ENCODE measurements at places on chromosomes 1 and 21.
A peak's percentile ranks its signal among the peaks of the same experiment; 100 is the strongest.

DNA sequence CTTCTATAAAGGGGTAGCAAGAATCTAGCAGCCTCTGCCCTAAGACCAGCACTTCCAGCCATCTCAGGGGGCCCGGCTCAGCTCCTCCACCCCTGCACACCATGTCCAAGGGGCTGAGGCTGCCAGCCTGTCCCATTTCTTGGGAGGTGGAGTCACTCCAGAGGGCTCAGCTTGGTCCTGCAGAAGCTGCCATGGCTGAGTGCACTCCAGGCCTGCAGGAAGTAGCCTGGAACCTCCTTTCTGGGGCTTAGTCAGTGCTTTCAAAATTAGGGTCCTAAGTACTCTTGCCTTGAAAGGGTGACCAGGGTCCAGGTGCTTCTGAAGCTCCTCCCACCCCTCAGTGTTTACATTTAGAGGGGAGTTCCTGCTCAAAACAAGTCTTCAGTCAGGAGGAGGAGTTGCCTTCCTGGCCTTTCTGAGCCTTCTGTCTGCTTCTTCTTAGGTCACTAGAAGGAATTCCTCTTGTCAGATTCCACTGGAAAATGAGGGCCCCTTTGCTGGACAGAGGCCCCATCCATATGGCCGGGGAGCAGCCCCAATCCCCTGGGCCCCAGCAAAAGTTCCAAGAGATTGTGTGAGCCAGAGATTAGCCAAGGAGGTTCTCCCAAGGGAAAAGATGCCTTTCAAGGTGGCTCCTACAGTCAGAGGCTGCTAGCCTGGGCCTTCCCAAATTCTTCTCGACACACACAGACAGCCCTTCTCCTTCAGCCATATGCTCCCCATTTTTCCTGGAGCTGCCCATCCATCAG is 128.1 kb upstream of the VAMP3 start:
- DNase-seq = no peak

GRCh38 chr1:230327892-230328284 is 98.2 kb downstream of the PGBD5 start:
- DNase-seq = peak; percentile 3

DNA sequence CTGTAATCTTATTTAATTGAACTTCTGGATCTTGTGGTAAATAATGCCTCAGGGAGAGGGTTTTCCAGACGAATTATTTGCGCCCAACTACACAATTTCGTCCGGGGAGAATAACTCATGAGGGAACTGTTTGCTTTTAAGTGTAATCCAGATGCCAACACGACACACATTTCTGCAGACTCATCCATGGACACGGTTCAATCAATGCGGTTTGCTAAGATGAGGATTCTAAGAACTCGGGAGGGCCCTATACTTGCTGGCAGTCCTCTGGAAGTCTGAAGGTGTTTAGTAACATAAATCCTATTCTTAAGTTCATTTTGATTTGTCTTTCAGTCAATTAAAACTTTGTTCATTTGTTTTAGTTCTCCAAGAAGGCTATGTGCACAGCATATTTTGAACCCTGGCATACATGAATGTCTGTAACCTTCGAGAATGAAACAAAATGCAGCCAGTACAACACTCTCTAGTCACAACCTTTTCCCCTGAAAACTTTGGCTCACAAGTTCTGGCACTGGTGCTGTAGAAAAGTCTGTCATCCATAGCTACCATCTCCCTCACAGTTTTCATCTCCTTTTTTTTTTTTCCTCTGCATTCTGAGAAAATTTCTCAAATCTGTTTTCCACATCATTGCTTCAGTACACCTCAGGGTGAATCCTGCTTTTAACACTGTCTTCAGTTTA is 38.8 kb downstream of the DIPK1A start:
- DNase-seq = no peak

DNA sequence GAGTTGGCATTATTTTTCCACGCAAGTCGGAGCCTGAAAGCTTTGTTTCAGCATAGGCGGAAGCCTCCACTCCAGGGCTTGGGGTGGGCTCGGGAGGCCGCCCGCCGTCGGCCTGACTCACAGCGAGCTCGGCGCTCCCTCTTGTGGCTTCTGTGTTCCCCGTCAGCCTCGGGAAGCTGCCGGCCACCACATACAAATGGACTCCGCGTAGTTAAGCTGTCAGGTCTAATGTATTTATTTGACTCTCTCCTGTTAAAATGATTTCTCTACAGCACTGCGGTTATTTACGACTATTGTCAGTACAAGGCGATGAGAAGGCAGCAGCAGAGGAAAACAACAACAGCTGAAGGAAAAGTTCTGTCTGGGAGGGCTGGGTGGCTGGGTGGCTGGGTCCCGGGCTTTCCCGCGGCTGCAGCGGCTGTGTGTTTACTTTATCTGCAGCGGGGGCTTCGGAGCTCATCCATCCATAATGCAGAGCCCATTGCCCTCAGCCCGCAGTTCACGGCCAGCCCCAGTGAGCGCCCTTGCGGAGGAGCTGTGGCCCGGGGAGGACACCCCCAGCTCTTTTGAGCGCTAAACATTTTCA is 375.7 kb upstream of the CAMK1G start:
- DNase-seq = no peak

DNA sequence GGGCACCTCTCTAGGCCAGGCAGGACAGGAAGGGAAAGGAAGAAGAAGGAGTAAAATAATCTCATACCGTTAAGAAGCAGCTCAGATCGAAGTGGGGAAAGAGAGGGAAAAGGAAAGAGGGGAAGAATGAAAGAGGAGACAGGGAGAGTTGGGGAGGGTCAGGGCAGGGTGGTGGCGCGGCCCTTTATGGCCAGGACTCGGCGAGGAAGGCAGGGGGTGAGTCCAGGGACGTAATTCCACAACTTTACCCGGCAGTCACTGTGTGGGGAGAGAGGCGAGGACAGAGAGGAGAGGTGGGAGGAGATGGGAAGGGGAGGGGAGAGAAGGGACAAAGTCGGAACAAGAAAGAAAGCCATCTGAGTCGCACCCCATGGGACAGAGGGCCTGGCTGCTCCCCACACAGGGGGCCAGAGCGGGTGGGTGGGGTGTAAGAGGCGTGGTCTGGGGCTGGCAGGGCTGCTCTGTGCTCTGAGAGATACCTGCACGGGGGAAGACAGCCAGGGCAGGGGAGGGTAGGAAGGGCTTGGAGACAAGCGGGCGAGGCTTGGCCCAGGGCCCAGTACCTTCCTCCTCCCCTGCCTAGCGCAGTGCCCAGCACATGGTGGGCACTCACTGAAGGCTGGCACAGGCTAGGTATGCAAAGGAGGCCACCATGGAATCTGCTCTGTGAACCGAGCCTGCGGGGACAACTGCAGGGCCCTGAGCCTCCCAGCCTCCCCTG is 49.4 kb downstream of the KIF21B start:
- DNase-seq = no peak

DNA sequence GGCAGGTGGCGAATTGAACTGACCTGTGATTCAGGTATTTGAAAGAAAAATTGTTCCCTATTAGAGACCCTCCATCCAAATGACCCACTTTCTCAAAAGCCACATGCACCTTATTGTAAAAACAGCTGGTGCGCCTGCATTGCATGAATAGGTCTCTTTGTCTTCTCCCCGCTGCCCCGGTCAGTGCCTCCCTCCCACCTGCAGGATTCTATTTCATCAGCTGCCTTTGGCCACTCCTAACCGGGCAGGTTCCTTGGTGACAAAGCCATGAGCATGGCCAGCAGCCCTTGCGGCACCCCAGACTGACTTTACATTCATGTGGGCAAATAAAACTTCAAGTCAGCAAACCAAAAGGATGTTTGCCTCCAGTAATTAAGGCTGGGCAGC is 6.4 kb downstream of the TMPRSS3 start:
- DNase-seq = no peak

DNA sequence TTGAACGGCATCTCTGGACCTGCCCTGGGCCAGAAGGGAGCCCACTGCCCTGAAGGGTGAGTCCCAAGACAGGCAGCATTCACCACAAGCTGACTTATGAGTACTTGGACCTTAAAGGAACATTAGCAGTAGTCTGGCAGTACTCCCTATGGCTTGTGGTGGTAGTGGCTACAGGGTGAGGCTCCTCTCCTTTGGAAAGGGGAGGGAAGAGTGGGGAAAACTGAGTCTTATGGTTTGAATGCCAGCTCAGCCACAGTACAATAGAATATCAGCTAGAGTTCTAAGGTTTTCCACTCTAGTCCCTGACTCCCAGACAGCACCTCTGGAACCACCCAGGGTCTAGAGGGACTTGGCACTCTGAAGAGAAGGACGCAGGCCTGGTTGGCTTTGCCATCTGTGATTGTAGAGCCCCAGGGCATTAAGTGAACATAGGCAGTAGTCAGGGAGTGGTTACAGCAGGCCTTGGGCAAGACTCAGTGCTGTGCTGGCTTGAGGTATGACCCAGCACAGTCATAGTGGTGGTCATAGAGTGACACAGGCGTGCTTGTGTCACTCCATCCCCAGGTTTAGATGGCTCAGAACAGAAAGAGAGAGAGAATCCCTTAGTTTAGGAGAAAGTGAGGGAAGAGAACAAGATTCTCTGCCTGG is 31.0 kb downstream of the CD53 start:
- no peak for DNase-seq

DNA sequence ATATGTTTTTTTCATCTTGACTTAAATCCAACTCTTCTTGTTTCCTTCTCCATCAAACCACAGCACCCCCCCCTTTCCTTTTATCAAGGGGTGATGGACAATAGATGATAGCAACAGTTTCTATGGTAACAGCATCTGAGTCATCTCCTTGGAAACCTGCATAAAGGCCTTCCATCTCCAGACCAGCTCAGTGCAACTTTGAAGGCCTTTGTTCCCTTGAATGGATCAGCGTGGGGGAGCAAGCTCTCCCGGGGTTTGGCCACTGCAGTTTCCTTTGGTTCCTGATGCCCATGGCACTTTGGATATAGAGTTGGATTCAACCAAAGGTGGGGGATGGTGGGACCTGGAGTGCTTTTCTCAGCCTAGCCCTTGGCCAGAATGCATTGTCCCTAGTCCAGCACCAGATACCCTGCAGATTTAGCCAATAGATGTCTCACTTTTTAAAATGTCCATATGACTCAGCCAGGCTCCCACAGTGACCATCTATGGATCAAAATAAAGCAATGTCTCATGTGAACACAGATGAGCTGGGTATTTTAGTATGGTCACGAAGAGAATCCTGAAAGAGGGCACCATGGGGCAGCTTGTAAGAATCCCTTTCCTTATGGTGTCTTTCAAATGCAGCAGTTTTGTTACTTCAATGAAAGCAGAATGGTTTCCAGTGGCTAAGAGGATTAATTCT is 127.7 kb downstream of the SPATA46 start:
- DNase-seq = no peak

DNA sequence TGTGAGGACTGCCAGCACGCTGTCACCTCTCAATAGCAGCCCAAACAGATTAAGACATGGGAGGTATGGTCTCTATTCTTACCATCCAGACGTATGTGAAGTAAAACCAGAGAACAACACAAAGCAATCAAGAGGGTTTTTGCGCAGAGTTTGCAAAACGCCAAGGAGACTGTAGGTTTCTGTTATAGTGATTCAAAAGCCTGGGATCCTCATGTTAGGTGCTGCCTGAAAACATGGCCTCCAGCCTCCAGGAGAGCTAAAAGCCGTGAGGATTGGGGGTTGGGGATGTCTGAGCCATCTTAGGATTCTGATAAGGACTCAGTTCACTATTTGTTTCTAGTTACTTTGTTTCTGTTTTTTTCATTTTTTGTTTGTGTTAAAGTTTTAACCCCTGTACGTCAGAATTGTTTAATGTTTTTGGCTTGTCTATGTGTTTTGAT is 4.2 kb upstream of the CCT8 start:
- DNase-seq = peak; percentile 18

- DNase-seq = no peak
These were observed 104.5 kb upstream of the HNRNPU start for GRCh38 chr1:244968881-244969280.

DNA sequence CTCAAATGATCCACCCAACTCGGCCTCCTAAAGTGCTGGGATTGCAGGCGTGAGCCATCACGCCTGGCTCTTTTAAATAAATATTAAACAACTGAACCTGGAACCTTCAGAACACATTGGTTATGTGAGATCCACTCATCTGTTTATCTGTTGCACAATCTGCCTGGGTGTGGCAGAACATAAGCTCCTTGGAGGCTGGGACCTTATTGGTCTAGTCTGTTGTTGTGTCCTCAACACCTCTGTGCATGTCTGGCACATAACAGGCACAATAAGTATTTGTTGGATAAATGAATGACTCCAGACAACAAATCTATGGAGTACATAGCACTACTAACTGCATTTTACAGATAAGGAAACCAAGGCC is 4.1 kb upstream of the NBL1 start:
- DNase-seq = no peak

DNA sequence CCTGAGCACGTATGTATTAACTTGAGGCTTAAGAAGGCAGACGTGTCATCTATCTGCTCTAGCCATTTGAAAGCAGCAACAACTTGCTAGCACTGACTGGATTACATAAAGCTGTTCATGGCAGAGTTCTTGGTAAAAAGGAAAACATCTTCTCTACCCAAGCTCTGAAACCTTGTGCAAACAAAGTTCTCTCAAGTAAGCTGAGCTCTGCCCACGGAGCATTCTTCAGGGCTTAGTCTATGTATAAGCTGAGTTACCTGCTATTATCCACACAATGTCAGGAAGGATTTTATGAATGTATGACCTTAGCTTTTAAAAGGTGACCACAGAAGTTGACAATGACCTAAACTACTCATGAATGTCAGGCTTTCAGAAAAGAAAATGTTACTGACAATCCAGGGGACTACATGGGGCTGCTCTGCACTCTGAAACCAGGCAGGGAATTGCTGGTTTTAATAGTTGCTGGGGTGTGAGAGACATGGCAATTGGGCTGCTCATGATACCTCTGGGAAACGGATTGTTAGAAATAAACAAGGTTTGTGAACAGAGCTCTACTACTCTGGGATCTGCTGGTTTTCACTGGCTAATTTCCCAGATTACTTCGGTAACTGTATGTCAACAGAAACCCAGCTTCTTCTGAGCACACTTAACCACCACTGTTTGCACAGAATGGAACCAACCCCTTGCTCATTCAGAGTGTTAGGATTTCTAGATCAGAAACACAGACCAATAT is 29.6 kb upstream of the CCN1 start:
- DNase-seq = no peak

- no peak for DNase-seq
These were observed 293.8 kb downstream of the SPATA17 start for GRCh38 chr1:217924924-217925323.

GRCh38 chr21:44370786-44371410 is 17.5 kb downstream of the TRPM2 start:
- no peak for DNase-seq

GRCh38 chr1:239558991-239559390 is 172.6 kb downstream of the CHRM3 start:
- no peak for DNase-seq

DNA sequence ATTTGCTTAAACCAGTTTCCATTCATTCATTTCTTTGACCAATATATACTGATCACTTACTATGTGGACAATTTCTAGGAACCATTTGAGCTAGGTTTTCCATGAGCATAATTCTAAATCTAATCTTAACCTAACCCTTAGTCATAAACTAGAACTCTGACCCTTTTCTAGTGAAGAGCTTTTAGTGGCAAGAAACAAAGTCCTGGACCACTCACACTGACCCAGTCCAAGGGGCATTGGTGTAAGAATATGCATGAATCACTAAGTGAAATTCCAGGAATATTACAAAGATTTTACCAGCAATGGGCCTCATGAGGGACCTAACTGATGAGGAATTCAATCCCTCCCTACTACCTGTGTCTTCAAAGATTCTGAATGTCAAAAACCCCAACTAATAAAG is 40.6 kb upstream of the SLC2A1 start:
- DNase-seq = no peak

- no peak for DNase-seq
These were observed 37.3 kb downstream of the HUNK start for GRCh38 chr21:31910074-31910470.
